ENCODE measurements at places on chromosomes 3 and 15.

- H3K4me3 ChIP-seq = no peak overlapping the region
- DNase-seq = no peak
- no peaks in the 10 kb centered on the region for H3K27me3 ChIP-seq
- no peak overlapping the region for H3K27ac ChIP-seq
- no peaks in the 10 kb centered on the region for H3K36me3 ChIP-seq
These were observed 3.4 kb upstream of the TRIM71 start for GRCh38 chr3:32814361-32814760.

DNA sequence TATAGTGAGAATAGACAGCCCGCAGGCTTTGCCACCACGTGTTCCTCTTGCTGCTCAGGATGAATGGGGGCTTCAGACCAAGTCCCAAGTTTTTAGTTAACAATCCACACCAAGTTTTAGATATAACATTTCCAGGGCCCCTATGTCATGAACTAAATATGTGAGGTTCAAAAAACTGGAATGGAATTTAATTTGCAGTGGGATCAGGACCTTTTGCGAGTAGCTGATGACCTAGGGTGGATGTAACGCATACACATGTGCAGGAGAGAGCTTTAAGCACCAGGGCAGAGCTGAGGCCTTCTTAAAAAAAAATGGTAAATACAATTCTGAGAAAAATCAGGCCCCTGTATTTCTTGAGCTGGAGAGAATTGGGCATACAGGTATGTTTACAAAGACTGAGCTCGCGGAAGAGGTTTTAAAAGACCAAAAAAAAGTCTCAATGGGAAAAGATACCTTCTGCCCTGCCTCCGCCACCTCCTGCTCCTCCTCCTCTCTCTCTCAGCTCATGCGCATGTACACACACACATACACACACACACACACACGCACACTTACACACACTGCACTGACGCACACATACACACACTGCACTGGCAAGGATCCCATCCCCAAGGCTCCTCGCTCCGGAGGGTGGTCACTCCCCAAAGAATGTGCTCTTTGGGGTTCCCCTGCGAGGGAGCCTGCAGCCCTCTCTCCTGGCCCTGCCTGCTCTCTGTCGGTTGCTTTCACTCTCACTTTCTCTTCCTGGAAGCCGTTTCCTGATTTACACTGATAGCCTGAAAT is 48.2 kb upstream of the IGF1R start:
- H3K4me3 ChIP-seq = peak overlapping the region; percentile 57
- H3K4me1 ChIP-seq = no peaks in the 10 kb centered on the region
- H3K36me3 ChIP-seq = no peaks in the 10 kb centered on the region
- H3K27me3 ChIP-seq = no peaks in the 10 kb centered on the region

DNA sequence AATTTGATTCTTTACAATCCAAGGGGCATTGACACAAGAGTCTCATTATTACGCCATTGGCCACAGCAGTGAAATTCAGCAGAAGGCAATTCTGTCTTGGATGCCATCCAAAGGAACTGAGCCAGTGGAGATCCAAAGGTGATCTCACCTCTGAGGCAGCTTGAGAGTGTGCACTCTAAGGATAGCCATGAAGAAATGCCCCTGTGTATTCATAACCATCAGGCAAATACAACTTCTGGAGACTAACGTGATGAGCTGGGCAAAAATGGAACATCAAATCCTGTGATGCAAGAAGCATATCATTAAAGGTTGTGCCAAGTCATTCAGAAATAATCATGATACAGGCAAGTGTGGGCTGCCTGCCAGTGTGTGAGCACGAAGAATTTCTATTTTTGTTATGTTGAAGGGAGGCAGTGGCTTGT is 41.4 kb downstream of the ROBO2 start:
- no peak overlapping the region for H3K4me3 ChIP-seq
- H3K27ac ChIP-seq = no peak overlapping the region

DNA sequence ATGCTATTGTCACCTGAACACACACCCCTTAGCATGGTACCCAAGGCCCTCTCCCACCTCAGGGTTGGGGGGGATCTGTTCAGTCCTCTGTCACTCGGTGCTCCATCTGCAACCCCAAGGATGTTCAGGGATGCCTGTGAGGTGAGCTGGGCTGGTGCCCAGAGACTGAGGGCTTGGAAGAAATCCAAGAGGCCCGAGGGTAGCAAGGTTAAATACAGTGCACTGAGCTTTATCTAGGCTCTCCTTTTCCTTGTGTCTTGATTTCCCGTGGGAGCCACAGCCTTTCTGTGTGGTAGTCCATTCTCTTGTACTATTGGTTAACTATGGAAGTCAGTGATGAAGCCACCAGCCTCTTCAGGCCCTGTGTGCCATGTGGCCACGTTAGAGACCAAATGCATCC is 18.7 kb upstream of the WNT5A start:
- H3K36me3 ChIP-seq = no peaks in the 10 kb centered on the region
- no peak overlapping the region for H3K27ac ChIP-seq
- H3K4me1 ChIP-seq = no peaks in the 10 kb centered on the region
- no peaks in the 10 kb centered on the region for H3K27me3 ChIP-seq
